ENCODE measurements at places on chromosomes 6 and 20.

GRCh38 chr6:38973178-38974057, 75.2 kb upstream of the GLP1R start:
- DNase-seq: no peak

- no peak for DNase-seq
Observed at GRCh38 chr20:2133318-2134183, 31.9 kb downstream of the STK35 start.

GRCh38 chr20:59576216-59576953, 28.0 kb upstream of the PHACTR3 start:
- no peak for DNase-seq

DNA sequence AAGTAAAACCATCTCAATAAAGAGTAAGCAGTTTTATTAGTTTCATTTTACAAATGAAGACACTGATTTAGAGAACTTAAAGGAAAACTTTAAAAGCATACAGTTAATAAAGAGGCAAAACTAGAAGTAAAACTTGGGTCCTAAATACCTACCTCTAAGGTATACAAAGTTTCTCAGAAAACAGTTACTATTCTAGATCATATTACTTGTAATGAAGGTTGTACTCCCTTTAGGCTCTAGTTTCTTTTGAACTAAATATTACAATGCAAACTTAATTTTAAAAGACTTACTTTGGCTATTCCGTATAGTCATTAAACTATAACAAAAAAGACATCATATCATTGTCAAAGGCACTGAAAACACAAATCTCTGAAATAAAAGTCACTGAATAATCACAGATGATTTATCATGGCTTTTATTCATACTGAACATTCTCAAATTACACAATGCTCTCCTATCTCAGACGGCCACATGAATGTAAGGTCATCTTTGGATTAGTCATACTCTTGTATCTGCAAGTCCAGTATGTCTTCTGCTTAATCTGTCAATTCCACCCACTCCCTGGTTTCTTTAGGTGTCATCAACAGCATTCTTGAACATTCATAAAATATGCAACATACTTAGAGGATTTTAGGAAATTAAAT, 361.6 kb upstream of the RUNX2 start:
- DNase-seq: no peak

- DNase-seq: no peak
Observed at GRCh38 chr20:6940876-6941275, 173.4 kb downstream of the BMP2 start.

- DNase-seq: no peak
Observed at GRCh38 chr6:128135325-128135724, 234.5 kb upstream of the THEMIS start.

- DNase-seq: no peak
Observed at GRCh38 chr6:29301316-29301715, at the start of gene OR14J1. Gene OR14J1, plus strand, starts transcription at chr6:29301701. Its CDS starts 4,989 bp downstream, at chr6:29306690.

DNA sequence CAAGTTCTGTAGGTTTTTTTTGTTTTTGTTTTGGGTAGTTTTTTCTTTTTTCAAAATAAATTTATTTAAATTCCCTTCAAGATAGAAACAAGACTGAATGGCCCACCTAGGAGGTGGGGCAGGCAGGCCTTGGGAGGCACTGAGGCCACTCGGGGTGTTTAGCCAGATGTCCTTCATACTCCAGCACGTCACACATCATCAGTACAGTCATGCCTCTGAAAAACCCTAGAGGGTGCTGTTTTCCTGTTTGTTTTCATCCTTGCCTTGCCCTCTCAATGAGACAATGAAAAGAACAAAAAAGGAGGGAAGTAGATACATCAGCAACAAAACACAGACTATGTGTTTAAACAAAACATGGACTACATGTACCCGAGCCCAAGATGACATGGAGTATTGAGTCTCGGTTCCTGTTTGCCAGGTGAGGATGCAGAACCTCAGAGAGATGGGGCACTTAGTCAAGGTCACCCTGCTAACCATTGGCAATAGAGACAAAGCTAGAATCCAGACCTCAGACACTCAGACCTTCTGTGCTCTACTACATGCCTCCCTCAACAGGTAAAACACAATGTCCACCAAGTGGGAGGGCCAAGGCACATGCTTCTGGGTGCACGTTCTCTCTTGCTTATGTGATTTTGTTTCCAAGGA, 26.8 kb upstream of the CLIC5 start:
- DNase-seq: no peak

DNA sequence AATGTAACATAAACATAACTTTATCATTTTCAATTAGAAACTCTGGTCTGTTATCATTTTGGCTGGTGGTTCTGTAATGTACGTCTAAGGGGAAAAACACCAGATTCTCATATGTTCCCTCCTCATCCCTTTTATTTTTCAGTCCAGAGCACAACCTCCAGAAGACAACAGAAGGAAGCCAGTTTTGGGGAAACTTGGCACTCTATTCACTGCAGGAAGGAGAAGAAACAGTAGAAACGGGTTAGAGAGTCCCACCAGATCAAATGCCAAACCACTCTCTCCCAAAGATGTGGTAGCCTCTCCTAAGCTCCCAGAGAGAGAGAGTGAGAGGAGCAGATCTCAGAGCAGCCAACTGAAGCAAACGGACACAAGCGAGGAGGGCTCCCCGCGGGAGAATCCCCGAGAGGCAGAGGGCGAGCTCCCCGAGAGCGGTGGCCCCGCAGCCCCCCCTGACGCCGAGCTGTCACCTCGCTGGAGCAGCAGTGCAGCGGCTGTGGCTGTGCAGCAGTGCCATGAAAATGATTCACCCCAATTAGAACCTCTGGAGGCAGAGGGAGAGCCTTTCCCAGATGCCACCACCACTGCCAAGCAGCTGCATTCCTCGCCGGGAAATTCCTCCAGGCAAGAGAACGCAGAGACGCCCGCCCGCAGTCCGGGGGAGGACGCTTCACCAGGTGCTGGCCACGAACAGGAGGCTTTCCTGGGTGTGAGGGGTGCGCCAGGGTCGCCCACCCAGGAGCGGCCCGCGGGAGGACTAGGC, 117.8 kb downstream of the RTN4IP1 start:
- no peak for DNase-seq

GRCh38 chr6:96656567-96656966, 93.6 kb downstream of the FHL5 start:
- DNase-seq: no peak

- DNase-seq: no peak
Observed at GRCh38 chr6:39078695-39079094, 30.1 kb downstream of the GLP1R start.

DNA sequence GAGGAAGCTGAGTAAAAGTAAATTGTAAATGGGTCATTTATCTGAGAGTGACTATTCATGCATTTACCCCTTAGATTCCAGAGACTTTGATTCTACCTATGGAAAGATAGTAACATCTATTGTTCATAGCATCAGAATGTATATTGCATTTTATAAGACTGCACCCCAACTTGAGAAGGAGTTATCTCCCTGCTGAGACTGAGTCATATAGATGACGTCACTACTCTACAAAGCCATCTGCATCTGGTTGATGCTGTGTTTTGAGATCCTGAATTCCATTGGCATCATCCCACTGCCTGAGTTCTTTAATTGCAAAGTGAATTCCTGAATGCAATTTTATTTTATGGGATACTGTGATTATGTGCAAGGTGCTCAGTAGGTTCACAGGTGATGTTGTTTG, 444.0 kb upstream of the SLC35B3 start:
- DNase-seq: no peak

- DNase-seq: peak; percentile 51
Observed at GRCh38 chr6:12012038-12012557, at the start of gene HIVEP1. Gene HIVEP1, plus strand, starts transcription at chr6:12012312. Its CDS starts 3,317 bp downstream, at chr6:12015629.

DNA sequence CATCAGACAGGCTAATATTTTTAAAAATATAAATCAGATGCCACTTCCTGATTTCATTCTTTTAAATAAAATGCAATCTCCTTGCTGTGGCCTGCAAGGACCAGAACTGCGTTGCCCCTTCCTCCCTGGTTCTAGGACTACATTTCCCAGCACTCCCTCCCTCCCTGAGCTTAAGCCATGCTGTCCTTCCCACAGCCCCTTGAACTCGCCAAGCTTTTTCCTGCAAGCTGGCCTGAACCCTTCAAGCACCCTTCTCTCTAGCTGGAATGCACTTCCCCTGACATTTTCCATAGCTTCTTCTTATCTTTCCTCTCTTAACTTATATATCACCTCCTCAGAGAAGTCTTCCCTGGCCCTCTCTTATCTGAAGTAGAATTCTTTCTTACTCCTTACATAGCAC, 6.1 kb upstream of the DOK5 start:
- DNase-seq: no peak

DNA sequence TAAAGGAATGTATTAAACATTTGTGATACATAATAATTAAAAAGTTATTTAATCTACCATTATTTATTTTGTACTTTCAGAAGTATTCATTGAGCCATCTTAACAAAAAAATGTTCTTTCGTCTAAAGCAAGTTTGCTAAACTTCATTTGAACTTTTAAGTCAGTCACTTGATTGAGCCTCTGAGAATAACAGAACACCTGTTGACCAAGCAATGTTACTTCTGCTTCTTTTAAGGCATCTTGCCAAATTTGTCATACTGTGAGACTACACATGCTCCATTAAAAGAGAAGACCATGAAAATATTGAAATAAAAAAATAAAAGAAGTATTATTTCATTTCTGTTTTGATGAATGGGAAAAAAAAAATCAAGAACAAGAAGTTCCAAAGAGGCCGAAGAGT, 141.8 kb upstream of the BMP5 start:
- DNase-seq: no peak
